ENCODE measurements at places on chromosomes 6 and 20. TPM values are rescaled to one million over a fixed set of nuclear protein-coding genes. Genes with fewer than 3 reads are reported as not detected.

TTK gene
- 29.6 TPM for total RNA-seq

POU5F1 gene
- total RNA-seq: 32.7 TPM

PRKN gene
- total RNA-seq: 3.8 TPM

ARG1 gene
- not detected for total RNA-seq

BPIFB2 gene
- not detected for total RNA-seq

TMEM217 gene
- total RNA-seq: 0.99 TPM

PTPRK gene
- total RNA-seq: 265 TPM

ETV7 gene
- total RNA-seq: 8.7 TPM

- no peak for DNase-seq
Measured at GRCh38 chr20:57893366-57893999, 183.7 kb upstream of the PMEPA1 start.

DNA sequence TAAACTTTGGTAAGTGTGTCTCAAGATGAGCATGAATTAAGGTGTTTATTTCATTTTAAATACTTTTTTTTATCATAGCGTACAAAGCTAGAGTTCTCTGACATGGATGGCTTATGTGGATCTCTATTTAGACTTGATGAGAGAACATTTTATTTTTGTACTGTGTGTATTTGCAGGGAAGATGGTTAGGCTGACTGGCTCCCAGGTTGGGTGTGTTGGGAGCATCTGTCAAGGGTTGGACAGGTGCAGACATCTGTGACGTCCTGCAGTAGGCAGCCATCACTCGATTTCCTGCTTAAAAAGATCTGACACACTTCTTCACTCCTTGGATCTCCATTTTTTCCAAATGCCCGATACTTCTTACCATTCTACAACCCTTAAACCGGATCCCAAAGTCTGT is 221.9 kb upstream of the QKI start:
- DNase-seq: no peak

- no peak for DNase-seq
Measured at GRCh38 chr6:158095031-158095430, 73.0 kb downstream of the SERAC1 start.

DNA sequence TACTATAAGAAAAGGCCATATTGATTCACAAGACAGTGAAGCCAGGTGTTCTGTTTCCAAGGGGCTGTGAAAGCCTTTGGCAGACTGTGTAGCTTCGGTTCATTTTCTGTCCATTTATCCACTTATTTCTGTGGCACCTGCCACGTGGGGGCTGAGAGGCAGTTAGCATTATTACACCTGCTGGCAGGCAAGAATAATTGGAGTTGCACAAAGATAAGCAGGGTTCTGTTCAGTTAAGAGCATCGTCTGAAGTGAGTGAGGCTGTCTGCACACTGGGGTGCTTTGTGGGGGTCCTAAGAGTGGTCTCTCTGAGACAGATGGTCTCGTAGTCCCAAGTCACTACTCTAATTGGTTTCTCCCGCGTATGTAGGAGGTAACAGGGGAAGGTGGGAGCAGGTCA is 60.6 kb upstream of the CCN6 start:
- DNase-seq: no peak

DNA sequence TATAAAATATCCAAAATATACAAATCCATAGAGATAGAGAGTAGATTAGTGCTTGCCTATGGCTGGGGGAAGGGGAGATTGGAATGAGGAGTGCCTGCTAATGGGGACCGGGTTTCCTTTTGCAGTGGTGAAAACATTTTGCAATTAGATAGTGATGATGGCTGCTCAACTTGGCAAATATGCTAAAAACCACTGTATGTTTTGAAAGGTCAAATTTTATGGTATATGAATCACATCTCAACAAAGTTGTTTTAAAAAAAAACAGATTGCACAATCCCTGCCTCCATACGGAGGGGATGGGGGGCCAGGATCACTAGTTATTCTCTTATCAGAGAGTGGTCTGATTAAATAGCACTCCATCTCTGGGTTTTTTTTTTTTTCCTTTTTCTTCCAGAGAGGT is 76.9 kb upstream of the RIPOR2 start:
- DNase-seq: no peak

GRCh38 chr6:44386364-44386928 is 1.1 kb upstream of the CDC5L start:
- DNase-seq: no peak

- DNase-seq: no peak
Measured at GRCh38 chr20:31475472-31476293, 595 bp downstream of the REM1 start.

DNA sequence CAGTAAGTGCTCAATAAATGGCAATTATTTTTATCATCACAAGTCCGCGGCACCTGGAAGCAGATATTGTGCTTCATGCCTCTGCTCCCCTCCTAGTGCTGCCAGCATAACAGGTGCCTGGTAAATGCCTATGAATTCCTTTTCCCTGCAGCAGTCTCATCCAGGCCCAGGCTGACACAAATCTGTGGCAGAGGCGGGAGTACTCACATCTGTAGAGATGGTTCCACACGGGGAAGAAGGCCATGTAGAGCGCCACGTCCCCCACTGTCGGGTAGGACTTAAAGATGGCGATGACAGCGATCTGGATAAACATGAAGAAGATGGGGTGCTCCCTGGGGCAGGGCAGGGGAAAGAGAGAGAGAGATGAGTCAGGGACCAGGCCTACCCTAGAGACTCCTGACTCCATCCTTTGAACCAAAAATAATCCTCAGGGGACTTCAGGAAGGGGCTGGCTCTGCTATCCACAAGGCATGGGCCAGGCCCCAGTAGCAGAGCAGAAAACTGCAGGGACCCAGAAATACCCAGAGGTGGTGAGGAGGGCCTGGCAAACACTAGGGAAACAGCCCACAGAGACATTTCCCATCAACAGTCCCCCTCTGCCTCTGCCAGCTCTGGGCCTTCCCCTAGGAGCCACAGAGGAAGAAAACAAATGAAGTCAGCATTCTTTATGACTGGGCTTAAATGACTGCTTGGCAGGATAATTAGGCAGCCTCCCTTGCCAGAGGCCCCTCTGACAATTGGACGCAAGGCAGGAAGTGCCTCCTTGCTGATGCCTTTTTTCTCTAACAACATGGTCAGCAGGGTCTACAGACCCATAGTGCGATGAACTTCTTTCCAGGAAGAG is 23.0 kb downstream of the MAP1LC3A start:
- no peak for DNase-seq

DNA sequence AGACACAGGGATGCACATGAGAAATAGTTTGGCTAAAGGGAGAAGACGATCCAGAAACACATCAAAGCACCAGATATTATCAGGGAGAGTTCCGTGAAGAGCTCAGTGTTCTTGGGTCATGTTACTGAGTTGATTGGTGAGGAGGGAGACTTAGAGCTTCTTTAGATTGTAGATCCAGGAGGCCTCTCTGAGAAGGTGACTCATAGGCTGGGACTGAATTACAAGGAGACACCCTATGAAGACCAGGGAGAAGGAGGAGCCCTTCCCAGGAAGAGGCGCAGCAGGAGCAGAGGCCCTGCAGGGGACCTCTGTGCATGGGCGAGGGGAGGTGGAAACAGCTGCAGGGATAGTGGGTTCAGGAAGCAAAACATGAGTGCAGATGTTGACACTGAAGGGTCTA is 196.5 kb downstream of the SLC24A3 start:
- DNase-seq: no peak

DNA sequence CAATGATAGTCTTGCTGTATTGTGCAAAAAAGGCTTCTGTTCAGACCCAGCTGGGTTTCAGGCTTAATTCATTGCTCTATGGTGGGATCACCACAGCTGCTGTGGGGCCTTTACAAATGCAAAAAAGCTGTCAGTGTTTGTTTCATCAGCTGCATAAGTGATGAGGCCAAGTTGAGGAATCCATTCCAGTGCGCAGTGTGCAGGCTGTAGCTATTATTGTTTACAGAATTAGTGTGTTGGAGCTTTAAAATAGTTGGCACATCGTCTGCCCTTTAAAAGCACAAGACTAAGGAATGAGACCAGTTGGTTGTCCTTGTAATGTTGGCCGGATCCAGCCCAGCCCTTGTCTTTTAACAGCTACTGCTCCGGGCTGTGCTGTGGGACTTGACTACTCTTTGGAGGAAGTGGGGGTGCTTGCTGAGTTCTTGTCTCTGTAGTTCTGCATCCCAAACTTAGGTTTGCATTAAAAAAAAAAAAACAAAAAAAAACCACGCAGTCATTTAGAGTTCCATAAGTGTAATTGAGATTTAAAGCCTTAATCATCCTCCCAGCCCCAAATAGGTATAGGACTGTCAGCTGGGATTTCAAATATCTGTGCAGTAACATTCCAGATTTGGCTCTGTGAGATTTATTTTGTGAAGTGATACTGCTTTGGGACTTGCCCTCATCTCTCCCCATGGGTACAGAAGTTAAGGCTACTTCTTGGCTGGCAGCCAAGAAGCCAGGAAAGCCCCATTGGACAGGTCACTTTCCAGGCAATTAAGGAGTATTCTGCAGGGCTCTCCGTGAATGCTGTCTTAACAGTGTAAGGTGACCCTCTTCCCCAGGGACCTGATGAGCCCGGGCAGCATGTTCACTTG is 19.3 kb downstream of the JARID2 start:
- DNase-seq: no peak

DNA sequence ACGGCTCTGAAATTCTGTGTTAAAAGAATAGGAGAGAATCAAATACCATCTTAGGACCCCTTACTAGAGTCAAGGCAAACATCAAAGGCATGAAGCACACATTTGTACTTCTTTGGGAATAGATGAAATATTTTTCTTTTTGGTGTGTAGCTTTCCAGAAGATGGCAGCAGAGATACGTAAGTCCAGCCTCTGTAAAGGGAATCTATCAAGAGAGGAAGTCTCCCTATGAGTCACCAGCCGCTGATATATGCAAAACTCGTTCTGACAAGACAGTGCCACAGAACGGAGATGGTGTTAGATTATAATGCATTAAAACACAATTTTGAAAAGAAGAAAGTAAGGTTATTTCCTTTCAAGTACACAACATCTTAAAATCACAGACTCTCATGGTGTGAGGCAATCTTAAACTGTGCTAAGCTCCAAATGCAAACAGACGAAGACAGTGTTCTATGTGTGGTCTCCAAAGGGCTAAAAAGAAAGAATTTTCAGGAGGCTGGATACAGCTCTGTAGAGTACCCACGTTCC is 120.0 kb upstream of the AGPAT4 start:
- DNase-seq: peak; percentile 55

GRCh38 chr6:69887026-69887425 is 20.7 kb downstream of the COL19A1 start:
- no peak for DNase-seq

GRCh38 chr6:40328986-40329545 is 258.1 kb downstream of the LRFN2 start:
- no peak for DNase-seq

GRCh38 chr6:70375166-70375565 is 38.1 kb upstream of the FAM135A start:
- no peak for DNase-seq

- DNase-seq: no peak
Measured at GRCh38 chr6:105067329-105067728, 110.4 kb downstream of the LIN28B start.

DNA sequence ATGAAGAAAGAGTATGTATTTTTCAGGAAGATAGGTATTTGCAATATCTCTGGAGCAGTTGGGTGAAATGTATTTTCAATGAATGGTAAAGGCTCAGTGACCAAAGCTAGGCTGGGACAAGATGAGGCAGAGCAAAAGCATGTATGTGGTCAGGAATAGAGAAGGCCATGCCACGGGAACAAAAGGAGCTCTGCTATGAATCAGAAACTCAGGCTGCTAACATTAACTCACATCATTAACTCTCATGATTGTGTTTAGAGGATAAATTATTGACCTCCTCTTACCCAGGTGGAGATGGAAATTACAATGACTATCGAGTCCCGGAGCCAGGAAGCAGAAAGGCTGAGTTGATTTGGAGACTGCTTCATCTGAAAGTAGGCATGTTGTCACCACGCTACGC is 220.2 kb downstream of the FUT9 start:
- DNase-seq: no peak

GRCh38 chr20:59035381-59035780 is 3.2 kb upstream of the ATP5F1E start:
- no peak for DNase-seq

DNA sequence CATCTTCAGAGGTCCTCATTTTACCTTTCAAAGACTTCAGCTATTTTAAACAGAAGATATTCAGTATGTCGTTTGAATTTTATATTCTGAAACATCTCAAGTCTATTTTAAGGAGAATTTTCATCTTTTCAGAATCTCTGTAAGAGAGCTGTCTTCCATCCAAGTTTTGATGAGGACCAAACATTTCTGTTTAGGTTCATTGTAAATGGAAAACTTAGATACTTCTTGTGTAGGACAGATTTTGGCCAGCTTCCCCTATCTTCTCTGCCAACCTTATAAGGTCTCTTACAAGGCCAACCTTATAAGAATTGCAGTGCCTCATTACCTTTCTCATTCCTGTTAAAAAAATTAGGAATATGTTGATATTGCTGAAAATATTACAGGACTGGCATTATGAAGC is 88.1 kb downstream of the AKAP7 start:
- DNase-seq: no peak

GRCh38 chr6:163342571-163343539 is 71.7 kb upstream of the QKI start:
- no peak for DNase-seq

- DNase-seq: no peak
Measured at GRCh38 chr6:16059496-16059895, 69.4 kb upstream of the MYLIP start.

- DNase-seq: no peak
Measured at GRCh38 chr6:111347589-111347988, 135.4 kb downstream of the REV3L start.

DNA sequence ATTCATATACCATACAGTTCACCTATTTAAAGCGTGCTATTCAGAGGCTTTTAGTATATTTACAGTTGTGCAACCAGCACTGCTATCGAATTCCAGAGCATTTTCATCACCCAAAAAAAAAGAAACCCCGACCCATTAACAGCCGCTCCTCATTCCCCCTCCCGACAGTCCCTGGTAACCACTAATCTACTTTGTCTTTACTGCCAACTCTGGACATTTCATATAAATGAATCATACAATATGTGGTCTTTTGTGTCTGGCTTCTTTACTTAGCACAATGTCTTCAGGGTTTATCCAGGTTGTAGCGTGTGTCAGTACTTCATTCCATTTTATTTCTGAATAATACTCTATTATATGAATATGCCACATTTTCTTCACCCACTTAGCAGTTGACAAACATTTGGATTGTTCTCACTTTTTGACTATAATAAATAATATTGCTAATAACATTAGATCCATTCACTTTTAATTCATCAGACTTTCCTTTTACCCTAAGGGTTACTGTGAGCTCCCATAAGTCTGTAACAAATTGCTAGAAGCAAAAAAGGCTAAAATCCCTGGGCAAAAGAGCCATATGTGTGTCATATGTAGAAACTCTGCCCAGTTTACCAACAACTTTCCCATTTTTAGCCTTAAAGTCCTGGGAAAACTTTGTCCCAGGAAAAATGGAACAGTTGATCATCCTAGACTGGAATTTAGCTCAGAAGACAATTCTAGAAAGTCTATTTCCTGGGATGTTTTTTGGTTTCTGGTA is 23.2 kb upstream of the ROS1 start:
- peak; percentile 65 for DNase-seq
